Naive B cell (primary cell): ENCODE measurements at places on chromosomes 7 and 10.
A peak's percentile ranks its signal among the peaks of the same experiment; 100 is the strongest.

DNA sequence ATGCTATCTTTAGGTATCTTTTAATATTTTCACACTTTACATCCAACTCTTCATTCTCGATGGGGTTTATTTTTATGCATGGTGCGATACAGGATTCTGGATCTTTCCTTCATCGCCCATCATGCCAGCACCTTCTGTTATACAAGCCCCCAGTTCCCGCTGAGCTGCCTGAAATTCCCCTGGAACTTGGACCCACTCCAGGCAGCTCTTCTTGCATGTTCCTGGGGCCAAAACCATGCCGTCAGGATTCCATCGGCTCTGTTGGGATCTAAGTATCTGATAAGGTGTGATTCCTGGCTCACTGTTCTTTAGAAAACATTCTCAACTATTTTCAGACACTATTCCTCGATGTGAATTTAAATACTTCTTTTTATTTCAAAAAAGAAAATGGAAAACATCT is 40.5 kb upstream of the PPP2R2D start:
- no peak for DNase-seq

GRCh38 chr10:13643016-13643415 is 56.3 kb downstream of the PRPF18 start:
- no peak for DNase-seq

GRCh38 chr7:16644636-16645592 is 640 bp downstream of the ANKMY2 start:
- peak; percentile 54 for DNase-seq

DNA sequence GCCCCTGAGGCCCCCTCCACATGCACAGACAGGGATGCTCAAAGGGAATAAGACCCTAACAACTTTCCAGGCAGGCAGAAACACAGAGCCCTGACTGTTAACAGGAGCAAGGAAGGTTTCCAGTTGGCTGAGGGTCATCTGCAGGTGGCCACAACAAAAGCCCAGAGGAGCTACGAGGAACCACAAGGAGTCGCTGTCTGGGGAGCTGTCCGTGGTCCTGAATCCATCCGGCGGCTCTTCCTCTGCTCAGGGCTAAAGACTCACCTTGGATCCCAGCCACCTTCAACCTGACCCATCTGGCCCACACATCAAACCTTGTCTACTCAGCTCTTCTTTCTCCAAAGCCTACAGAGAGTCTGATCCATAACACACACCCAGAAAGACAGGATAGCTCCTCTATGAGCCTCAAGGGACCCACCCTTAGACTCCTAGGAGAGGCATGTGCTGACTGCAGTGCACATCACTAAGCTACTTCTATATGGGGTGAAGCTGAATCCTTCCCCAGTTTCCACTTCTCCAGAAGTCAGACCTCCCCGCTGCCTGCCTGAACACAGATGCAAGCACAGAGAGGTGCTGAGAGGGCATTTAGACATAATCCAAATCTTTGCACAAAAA is 104.0 kb downstream of the SLIT1 start:
- DNase-seq = peak; percentile 28

- DNase-seq = no peak
Measured at GRCh38 chr7:3861941-3862340, 560.9 kb downstream of the SDK1 start.

DNA sequence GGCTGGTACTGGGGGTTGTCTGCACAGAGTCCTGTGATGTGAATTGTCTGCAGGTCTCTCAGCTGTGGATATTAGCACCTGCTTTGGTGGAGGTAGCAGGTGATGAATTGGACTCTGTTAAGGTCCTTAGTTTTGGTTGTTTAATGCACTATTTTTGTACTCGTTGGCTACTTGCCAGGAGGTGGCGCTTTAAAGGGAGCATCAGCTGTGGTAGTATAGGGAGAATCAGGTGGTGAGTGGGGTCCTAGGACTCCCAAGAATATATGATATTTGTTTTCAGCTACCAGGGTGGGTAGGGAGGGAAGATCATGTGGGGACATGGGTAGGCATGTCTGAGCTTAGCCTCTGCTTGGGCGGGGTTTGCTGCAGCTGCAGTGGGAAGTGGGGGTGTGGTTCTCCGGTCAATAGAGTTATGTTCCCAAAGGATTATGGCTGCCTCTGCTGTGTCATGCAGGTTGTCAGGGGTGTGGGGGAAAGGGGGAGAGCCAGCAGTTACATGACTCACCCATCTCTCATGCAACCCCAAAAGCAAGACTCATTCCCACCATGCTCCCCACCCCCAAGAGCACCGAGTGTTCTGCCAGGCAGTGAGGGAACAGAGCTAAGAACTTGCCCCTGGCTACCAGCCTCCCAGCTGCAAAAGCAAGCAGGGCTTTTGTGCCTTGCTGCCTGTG is 53.7 kb upstream of the ZNF273 start:
- no peak for DNase-seq

GRCh38 chr10:33884604-33885003 is 550.1 kb upstream of the NRP1 start:
- no peak for DNase-seq

DNA sequence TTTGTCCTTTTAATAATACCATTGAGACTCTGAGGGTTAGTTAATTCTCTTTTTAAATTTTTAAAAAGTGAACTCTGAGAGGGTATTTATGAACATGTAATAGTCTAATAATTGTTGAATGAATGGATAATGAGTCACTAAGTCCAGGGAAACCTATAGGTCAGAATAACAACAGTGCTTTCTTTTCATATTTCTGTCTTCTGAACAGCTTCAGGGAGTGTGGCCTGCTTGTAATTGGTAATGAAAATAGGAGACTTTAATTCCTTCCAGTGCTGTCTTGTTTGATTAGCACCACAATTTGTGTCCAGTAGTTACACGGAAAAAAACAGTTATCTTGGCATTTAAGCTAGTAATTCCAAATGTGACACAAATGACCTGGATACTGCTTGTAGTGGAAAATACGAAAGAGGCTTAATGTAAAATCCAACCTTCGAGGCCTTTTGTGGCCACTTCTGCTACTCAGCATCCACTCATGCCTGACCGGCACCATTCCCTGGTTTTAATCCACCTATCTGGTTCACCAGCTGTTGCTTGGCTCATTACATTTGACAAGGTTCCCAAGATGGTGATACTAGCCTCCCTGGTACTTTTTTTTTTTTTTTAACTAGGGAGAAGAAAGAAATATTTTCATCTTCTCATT is 149.3 kb upstream of the IMMP2L start:
- no peak for DNase-seq

GRCh38 chr10:100568912-100569311 is 33.2 kb downstream of the HIF1AN start:
- DNase-seq = no peak

- no peak for DNase-seq
Measured at GRCh38 chr10:102367441-102367840, 28.1 kb upstream of the NFKB2 start.

DNA sequence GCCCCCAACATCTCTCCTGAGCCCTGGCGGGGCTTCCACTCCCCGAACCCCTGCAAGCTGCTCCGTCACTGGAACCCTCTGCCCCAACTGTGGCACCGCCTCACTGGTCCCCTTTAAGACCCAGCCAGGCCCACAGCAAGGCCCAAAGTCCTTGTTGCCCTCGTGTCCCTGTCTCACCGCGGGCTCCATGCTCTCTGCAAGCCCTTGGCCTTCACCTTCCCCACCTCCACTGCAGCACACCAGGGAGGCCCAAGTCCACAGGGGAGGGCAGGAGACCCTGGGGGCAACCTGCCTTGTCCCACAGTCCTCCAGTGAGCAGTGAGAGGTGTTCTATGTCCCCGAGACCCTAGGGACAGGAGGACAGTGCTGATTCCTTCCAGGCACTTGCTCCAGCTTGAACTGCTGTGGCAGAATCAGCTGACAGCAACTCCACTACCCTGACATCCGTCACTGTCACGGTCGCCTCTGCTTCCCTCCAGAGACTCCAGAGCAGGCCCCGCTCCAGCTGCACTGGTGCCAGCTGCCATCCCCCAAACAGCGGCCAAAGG is 105.3 kb downstream of the CYTH3 start:
- DNase-seq = no peak

- no peak for DNase-seq
Measured at GRCh38 chr7:99784007-99784406, at the start of gene CYP3A4. Gene CYP3A4 (minus strand): TSS chr7:99784184. CDS start chr7:99784081, 103 bp downstream.

GRCh38 chr7:128318691-128319090 is 25.0 kb downstream of the RBM28 start:
- no peak for DNase-seq

GRCh38 chr10:18719811-18720210 is 60.6 kb downstream of the ARL5B start:
- no peak for DNase-seq

GRCh38 chr10:86400705-86401587 is 34.4 kb upstream of the GRID1 start:
- DNase-seq = peak; percentile 60

- no peak for DNase-seq
Measured at GRCh38 chr7:85023916-85024315, 162.9 kb downstream of the SEMA3D start.

DNA sequence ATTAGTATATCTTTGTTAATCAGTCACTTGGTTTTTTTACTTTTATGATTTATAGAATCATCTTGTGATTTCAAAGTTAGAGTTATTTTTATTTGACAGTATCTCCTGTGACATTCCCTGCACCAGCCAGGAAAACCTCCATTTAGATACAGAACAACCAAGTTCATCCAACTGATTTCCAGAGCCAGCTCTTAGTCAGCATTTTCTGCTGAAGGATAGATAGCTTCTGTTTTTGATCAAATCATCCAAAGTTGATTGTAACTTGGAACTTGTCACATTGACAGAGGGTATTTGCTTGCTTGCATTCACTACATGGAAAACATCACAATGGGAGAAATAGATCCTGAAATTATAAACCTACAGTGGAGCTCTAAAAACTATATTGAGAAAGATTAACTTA is 122.6 kb downstream of the PON1 start:
- DNase-seq = no peak

DNA sequence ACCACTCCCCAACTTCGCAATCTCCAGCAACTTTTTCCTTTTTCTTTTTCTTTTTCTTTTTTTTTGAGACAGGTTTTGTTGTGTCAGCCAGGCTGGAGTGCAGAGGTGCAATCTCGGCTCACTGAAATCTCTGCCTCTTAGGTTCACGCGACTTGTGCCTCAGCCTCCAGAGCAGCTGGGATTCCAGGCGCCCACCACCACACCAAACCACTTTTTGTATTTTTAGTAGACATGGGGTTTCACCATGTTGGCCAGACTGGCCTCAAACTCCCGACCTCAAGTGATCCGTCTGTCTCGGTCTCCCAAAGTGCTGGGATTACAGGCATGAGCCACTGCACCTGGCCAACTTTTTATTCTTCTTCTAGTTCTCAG is 55.0 kb downstream of the KIAA1549 start:
- DNase-seq = no peak
